Memory B cell (primary cell): ENCODE measurements at places on chromosomes 11 and 22.

DNA sequence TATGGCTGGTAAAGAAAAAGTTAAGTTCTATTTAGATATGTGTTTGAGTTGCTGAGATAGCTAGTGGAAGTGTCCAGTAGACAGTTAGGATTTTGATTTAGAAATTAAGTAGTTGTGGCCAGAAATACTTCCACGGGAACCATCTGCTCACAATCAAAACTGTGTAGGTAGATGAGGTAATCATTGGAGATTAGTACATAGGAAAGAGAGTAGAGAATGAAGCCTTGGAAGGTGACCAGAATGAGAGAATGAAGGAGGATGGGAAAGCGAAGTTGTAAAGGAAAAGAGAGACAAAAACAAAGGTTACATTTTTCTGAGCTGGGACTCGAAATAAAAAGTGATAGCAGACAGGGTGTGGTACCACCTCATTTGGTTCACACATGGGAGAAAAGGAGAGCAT lies 296.9 kb upstream of the SORL1-AS1 start:
- DNase-seq = no peak

- peak; percentile 11 for DNase-seq
Measured at GRCh38 chr11:32809313-32809712, 14.9 kb upstream of the CCDC73 start.

GRCh38 chr22:37012262-37012904 lies 6.9 kb downstream of the TST start:
- no peak for DNase-seq

- DNase-seq = no peak
Measured at GRCh38 chr11:121659811-121660210, 207.0 kb upstream of the SORL1-AS1 start.
